ENCODE measurements at places on chromosomes 16 and 17.

DNA sequence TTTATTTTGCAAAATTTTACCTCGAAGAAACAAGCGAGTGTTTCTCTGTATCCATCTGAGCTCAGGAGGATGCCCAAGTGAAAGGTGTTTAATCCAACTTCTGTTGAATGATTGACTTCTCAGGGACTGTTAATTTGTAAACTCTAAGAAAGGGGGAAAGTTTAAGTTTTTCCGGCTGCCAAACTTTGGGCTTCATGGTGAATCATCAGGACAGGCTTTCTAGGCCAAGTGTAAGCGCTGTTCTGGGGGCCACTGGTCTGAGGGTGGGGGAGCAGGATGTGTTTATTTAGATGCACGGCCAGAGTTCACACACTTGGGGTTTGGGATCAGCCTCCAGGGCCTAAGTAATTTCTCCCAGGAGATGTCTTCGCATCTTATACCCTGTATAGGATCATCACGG is 110.4 kb downstream of the PITPNC1 start:
- H3K4me3 ChIP-seq = no peak overlapping the region
- peaks cover 2% of the 10 kb centered on the region for H3K36me3 ChIP-seq
- H3K27ac ChIP-seq = peak overlapping the region; percentile 76
- H3K4me1 ChIP-seq = peaks cover 21% of the 10 kb centered on the region
- DNase-seq = no peak
- H3K27me3 ChIP-seq = no peaks in the 10 kb centered on the region

GRCh38 chr17:1232786-1233185 is 37.5 kb upstream of the BHLHA9 start:
- DNase-seq = no peak
- H3K4me3 ChIP-seq = no peak overlapping the region
- H3K4me1 ChIP-seq = peaks cover 13% of the 10 kb centered on the region
- H3K27ac ChIP-seq = no peak overlapping the region
- peaks cover 34% of the 10 kb centered on the region for H3K27me3 ChIP-seq

GRCh38 chr17:60528828-60529227 is 2.8 kb upstream of the APPBP2 start:
- peaks cover 4% of the 10 kb centered on the region for H3K27me3 ChIP-seq
- H3K4me1 ChIP-seq = peaks cover 29% of the 10 kb centered on the region
- DNase-seq = no peak
- H3K27ac ChIP-seq = no peak overlapping the region

GRCh38 chr17:81905424-81905875 is 3.4 kb downstream of the NPB start:
- no peak overlapping the region for H3K27ac ChIP-seq
- H3K27me3 ChIP-seq = peaks cover 9% of the 10 kb centered on the region
- peaks cover 18% of the 10 kb centered on the region for H3K4me1 ChIP-seq
- H3K36me3 ChIP-seq = peaks cover 12% of the 10 kb centered on the region
- no peak overlapping the region for H3K4me3 ChIP-seq
- DNase-seq = no peak

GRCh38 chr17:50766222-50767023 is 895 bp downstream of the ANKRD40CL start:
- peaks cover 39% of the 10 kb centered on the region for H3K27me3 ChIP-seq
- DNase-seq = no peak
- no peak overlapping the region for H3K27ac ChIP-seq
- H3K36me3 ChIP-seq = no peaks in the 10 kb centered on the region
- H3K4me3 ChIP-seq = no peak overlapping the region

GRCh38 chr16:30369091-30369937 is 980 bp downstream of the TBC1D10B start:
- no peak for DNase-seq
- H3K4me1 ChIP-seq = peaks cover 51% of the 10 kb centered on the region
- no peaks in the 10 kb centered on the region for H3K27me3 ChIP-seq
- peak overlapping the region; percentile 80 for H3K27ac ChIP-seq
- H3K36me3 ChIP-seq = peaks cover 44% of the 10 kb centered on the region

GRCh38 chr17:39556423-39556822 is 51.3 kb downstream of the NEUROD2 start:
- H3K27me3 ChIP-seq = no peaks in the 10 kb centered on the region

DNA sequence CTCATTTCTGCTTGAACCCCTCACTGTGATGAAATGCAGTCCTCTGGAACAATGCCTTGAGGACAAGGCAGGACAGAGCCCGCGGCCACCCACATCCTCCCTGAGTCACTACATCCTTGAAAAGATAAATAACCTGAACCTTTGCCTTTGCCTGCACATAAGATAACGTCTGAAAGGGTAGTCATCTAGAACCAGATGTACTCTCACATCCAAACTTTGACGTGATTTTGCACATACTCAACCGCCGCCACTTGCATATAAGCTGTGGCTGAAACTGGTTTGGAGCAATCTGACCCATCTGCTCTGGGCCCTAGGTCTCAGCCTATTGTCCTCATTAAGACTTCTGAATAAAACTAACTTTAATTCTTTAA is 252.1 kb downstream of the PHKB start:
- no peak overlapping the region for H3K27ac ChIP-seq
- peaks cover 14% of the 10 kb centered on the region for H3K27me3 ChIP-seq
- DNase-seq = peak; percentile 61
- H3K4me1 ChIP-seq = peaks cover 28% of the 10 kb centered on the region
- H3K4me3 ChIP-seq = no peak overlapping the region

DNA sequence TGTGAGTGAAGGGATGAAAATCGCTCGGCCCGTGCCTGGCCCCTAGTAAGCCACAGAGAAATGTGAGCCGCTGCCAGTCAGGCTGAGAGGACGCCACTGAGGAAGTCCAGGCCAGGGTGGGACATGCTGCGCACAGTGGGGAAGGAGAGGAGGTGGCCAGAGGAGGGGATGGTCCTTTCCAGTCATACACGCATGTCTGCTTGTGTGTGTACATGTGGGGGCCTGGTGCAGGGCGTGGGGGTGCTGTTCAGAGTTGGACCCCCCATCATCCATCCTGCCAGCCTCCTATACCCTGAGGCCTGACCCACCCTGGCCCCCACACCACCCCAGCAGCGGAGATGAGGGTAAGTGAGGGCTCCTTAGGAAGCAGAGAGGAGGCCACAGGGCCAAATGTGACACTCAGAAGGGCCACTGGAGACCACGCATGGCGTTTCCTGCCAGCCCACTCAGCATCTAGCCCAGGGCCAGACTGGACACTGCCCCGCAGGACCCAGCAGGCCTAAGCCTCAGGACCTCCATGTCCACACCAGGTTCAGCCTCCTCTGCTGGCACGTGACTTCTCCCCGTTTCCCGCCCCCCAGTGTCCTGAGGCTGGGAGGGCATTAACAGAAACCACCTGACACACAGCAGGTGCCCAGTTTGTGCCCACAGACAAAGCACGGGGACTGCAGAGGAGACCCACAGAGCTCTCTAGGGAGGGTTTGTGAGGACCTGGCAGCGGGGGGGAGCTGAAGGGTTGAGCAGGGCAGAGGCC is 7.0 kb downstream of the DOC2A start:
- peaks cover 28% of the 10 kb centered on the region for H3K36me3 ChIP-seq
- no peak for DNase-seq
- H3K27me3 ChIP-seq = peaks cover 6% of the 10 kb centered on the region
- no peak overlapping the region for H3K27ac ChIP-seq

GRCh38 chr16:71499775-71500364 is 10.7 kb upstream of the ZNF19 start:
- no peaks in the 10 kb centered on the region for H3K4me1 ChIP-seq
- H3K27me3 ChIP-seq = peaks cover 3% of the 10 kb centered on the region
- H3K27ac ChIP-seq = no peak overlapping the region

DNA sequence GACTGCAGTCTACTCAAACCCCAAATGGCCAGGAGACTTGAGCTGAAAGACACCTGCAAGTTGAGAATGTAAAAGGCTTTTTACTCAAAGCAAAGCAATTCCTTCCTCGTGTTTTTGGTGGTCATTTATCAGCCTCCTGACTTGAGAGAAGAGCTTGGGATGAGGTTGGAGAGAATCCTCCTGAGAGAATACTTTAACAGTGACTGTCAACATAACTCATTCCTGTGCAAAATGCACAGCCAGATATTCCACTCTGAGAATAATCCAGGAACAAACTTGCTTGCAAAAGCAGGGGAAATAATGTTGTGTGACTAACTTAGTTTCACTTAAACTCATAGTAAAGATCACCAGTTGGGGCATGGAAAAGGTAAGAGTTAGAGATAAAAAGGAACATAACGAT is 53.4 kb downstream of the SNTB2 start:
- no peaks in the 10 kb centered on the region for H3K27me3 ChIP-seq
- H3K27ac ChIP-seq = no peak overlapping the region
- H3K4me3 ChIP-seq = no peak overlapping the region

DNA sequence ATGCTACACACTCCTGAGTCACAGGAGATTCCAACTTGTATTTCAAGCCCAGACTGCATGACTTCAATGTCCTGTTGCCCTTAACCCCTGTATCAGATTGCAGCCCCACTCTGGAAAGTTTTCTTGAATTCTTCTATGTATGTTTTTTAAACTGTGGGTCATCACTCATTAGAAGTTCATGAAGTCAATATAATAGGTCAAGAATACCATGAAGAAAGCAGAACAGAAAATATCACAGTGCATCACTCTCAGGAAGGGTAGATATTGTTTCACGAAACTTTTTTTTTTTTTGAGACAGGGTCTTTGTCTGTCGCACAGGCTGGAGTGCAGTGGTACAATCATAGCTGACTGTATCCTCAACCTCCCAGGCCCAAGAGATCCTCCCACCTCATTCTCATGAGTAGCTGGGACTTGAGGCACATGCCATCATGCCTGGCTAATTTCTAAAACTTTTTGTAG is 20.5 kb downstream of the PRKCB start:
- peaks cover 52% of the 10 kb centered on the region for H3K4me1 ChIP-seq
- no peak overlapping the region for H3K4me3 ChIP-seq
- H3K27me3 ChIP-seq = no peaks in the 10 kb centered on the region
- H3K36me3 ChIP-seq = peaks cover 32% of the 10 kb centered on the region

DNA sequence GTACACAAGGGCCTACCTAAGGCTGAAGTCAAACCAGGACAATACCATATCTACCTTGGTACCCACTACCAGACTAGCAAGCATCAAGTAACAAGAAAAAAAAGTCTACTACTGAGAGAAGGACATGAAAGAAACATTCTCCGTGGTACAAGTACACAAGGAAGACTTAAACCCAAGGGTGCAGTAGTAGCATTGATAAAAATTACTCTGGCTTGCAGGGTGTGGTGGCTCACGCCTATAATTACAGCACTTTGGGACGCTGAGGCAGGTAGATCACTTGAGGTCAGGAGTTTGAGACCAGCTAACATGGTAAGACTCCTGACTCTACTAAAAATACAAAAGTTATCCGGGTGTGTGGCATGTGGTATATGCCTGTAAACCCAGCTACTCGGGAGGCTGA is 386.5 kb upstream of the PMFBP1 start:
- no peak for DNase-seq
- no peaks in the 10 kb centered on the region for H3K36me3 ChIP-seq
- H3K27ac ChIP-seq = no peak overlapping the region
- H3K27me3 ChIP-seq = no peaks in the 10 kb centered on the region
- H3K4me3 ChIP-seq = no peak overlapping the region
- no peaks in the 10 kb centered on the region for H3K4me1 ChIP-seq

DNA sequence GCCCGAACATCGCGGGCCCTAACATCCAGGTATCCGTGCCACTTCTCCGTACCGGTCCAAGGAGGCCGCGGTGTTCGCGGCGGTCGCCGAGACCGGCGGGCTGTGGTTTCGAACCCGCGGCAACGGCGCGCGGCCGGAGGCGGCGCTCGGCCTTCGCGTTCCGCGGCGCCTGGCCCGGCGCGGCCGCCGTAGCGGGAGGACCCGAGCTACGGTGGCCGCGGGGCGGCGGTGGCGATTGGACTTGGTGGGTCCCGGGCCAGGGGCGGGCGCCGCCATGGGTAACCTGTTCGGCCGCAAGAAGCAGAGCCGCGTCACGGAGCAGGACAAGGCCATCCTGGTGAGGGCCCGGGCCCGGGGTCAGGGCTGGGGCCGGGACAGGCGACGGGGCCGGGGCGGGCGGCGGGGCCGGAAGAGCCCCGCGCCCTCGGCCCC is at the start of gene CHMP6:
CHMP6 (plus strand) TSS at position 197 of the 432 bp plus-strand sequence; CDS start at position 275, 78 bp downstream.
- peaks cover 2% of the 10 kb centered on the region for H3K27me3 ChIP-seq
- H3K36me3 ChIP-seq = peaks cover 18% of the 10 kb centered on the region
- H3K4me1 ChIP-seq = peaks cover 26% of the 10 kb centered on the region
- H3K27ac ChIP-seq = peak within 1 kb of the TSS; percentile 58
- H3K4me3 ChIP-seq = peak within 1 kb of the TSS; percentile 74

DNA sequence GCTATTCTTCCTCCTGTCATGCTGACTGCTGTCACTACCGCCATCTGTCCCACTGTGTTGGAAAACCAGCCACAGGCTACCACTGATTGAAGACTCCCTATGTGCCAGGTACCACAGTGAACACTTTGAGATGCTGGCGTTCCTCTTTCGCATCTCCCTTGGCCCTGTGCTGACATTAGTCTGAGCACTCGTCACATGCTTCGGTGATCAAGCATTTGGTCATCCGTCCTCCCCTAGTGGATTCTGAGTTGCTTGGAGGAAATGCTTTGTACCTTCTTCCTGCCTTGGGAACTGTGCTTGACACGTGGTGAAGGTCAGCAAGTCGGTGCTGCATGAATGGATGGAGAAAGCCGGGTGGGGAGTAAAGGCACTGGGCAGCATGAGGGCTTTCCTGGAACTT is 260.1 kb downstream of the SNX29 start:
- no peak overlapping the region for H3K27ac ChIP-seq
- H3K27me3 ChIP-seq = no peaks in the 10 kb centered on the region
- H3K4me3 ChIP-seq = no peak overlapping the region
- no peak for DNase-seq
- no peaks in the 10 kb centered on the region for H3K36me3 ChIP-seq

DNA sequence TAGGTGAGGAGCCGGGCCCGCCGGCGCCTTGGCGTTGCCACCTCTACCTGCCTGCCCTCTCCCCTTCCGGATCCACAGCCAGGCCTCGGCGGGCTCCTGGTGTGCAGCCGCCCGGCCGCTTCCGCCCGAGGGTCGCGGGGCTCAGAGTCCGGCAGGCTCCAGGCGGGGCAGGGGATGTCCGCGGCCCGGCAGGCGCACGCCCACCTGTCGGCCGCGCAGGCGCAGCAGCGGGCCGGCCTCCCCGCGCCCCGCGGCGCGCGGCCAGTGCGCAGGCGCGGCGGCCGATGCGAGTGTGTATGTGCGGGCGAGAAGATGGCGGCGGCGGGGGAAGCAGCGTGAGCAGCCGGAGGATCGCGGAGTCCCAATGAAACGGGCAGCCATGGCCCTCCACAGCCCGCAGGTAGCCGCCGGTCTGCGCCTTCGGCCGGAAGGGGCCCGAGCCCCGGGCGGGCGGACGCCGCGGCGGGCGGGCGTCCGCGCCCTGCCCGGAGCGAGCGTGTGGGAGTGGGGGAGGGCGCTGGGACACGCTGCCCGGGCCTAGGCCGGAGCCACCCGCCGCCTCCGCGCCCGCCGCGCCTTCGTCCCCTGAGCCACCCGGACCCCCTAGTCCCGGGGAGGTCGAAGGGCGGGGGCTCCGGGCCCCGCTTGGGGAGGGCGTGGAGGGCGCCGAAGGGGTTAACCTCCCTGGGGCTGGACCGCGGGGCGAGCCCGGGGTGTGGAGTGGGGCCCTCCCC is at the start of gene USP10:
USP10 (plus strand) TSS at position 289 of the 734 bp plus-strand sequence; CDS start at position 380, 91 bp downstream.
- DNase-seq = peak; percentile 87
- H3K27me3 ChIP-seq = peaks cover 4% of the 10 kb centered on the region
- H3K4me3 ChIP-seq = peak within 1 kb of the TSS; percentile 97
- H3K27ac ChIP-seq = peak within 1 kb of the TSS; percentile 94
- H3K36me3 ChIP-seq = peaks cover 2% of the 10 kb centered on the region

Measured in activated CD4-positive, alpha-beta memory T cell treated with anti-CD3 and anti-CD28 coated beads, Interleukin-2, amount 10 ng/mL, durations not matched to agents 7 days and 5 days (primary cell).